Stimulated activated CD8-positive, alpha-beta memory T cell treated with anti-CD3 and anti-CD28 coated beads, Interleukin-4, amount 100 ng/mL, for 24 hours (primary cell): ENCODE measurements at places on chromosomes 3 and 15.

- no peak for DNase-seq
Observed at GRCh38 chr15:45588219-45588875, 1.2 kb downstream of the BLOC1S6 start.

DNA sequence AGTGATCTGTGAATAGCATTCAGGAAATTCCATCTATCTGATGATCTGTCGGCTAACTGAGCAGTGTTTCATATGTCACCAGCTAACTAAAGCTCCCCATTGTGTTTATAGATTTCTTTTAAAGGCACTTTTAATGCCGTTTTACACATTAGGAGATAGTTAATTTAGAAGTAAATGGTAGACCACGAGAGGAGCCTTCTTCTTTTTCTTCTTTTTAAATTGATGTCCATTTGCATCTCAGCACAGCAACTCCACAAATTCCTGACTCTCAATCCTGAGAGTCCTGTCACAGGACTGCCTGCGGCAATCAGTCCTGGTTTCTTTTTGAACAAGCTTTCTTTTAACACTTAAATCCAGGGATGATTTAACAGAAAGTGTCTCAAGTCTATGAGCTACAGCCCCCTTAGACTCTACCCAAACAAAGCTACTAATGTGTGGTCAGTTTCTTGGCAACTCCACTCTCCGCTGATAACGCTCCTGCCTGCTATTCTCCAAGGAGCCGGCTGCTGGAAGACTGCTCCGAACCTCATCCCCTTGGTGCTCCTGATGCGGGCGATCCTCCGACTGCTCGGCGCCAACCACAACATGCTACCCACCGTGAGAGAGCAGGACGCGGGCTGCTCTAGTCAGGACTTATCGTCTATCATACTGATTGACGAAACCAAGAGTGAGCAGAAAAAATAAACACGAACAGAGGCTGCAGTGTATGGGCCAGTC, 421.4 kb downstream of the MECOM start:
- DNase-seq, result no peak

- DNase-seq, result no peak
Observed at GRCh38 chr15:90178468-90179435, 22.4 kb upstream of the SEMA4B start.

DNA sequence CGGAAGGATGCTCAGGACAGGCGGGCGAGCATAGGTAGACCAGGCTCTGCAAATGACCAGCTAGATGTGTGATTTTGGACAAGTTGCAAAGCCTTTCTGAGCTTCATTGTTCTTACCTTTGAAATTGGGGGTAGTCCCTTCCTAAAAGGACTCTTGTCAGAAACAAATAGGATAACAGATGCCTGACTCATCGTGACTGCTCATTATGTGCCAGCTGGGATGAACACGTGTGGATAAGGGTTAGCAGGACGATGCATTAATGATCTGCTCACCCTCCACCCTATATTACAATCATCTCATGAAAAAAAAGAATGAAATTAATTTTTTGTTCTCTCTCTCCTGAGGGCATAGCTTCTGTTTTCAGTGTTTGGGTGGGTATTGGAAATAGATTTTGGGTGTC, 223.4 kb downstream of the NR2F2 start:
- DNase-seq, result no peak

DNA sequence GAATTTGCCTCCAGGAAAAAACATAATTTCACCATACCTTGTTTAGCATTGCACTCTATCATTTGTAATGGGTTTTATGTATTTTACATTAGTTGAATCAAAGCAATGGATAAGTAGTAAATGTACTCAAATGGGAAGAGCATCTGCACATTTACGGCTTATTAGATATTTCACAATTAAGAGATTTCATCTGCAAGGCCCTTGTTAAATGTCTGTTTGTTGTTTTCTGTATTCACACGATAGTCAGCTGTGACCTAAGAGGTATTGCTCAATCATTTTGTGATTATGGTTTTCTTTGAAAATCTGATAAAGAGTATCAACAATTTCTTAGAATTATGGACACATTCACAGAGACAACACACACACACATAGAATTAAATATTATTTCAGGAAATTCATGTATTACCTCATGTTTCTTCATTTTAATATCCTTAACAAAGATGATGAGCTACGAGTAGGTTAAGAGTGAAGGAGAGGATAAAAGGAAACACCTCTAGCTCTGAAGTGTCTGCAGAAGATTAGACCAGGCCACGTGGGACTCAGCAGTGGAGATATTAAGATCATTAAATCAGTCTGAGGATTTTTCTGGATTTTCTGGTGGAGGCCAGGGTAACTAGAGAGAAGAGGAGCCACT, 121.9 kb upstream of the POU1F1 start:
- DNase-seq, result no peak

- DNase-seq, result no peak
Observed at GRCh38 chr15:58724466-58724865, 25.0 kb downstream of the ADAM10 start.

DNA sequence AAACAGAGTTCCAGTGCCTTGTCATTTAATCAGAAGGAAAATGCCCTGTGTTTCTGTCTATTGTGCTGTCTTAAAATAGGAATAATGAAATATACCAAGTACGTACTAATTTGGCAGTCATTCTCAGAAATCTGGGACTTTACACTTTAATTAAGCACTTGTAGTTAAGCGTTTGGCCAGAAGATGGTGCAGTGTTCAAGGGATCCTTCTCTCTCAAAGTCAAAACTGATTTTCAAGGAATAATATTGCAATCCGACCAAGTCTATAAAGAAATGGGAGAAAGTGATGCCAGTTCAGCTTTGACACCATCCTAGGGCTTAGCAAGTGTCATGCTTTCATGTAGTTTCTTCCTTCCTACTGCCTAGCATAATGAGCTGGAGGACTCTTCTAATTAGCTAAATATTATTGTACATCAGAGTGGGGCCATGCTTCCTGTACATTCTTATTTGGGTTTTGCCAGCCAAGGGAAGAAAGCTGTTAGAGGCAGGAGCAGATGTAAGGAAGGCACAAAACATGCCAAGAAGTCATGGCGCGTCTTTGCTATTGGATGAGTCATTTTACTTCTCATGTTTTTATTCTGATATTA, 64.8 kb downstream of the SAMMSON start:
- DNase-seq, result no peak

GRCh38 chr3:165406425-165406824, 210.2 kb upstream of the SLITRK3 start:
- no peak for DNase-seq

GRCh38 chr15:41730543-41730942, 43.7 kb upstream of the MAPKBP1 start:
- DNase-seq, result no peak

DNA sequence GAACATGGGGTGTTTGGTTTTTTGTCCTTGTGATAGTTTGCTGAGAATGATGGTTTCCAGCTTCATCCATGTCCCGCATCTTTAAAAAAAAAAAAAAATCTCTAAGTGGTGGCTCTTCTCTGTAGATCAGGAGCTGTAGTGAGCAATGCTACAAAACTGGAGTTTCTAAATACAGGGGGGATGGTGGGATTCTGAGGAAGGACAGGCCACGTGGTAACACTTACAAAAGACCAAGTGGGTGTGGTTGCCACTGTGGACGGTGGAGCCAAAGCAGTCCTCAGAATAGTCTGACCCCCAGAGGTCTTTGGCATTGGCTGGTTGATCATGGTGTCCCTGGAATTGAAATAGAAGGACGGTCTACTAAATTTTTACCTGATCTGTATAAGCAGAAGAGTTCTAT, 7.7 kb downstream of the CCRL2 start:
- no peak for DNase-seq

DNA sequence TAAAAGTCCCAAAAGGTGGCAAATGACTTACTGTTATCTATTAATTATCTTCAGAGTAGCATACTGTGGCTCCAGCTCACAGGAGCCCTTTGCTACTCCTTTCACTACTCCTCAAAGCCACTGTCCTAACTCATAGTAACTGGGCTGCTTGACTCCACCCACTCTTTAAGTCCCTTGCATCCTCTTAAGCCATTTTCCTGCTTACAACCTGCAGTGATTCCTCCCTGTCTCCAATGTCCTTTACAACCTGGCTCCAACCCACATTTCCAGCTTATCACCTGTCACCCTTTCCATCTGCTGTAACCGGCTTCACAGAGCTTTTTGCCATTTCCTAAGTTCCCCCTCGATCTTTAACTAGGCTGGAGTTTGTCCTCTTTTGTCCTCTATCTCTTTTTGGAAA, 388.1 kb downstream of the FGF12 start:
- no peak for DNase-seq

DNA sequence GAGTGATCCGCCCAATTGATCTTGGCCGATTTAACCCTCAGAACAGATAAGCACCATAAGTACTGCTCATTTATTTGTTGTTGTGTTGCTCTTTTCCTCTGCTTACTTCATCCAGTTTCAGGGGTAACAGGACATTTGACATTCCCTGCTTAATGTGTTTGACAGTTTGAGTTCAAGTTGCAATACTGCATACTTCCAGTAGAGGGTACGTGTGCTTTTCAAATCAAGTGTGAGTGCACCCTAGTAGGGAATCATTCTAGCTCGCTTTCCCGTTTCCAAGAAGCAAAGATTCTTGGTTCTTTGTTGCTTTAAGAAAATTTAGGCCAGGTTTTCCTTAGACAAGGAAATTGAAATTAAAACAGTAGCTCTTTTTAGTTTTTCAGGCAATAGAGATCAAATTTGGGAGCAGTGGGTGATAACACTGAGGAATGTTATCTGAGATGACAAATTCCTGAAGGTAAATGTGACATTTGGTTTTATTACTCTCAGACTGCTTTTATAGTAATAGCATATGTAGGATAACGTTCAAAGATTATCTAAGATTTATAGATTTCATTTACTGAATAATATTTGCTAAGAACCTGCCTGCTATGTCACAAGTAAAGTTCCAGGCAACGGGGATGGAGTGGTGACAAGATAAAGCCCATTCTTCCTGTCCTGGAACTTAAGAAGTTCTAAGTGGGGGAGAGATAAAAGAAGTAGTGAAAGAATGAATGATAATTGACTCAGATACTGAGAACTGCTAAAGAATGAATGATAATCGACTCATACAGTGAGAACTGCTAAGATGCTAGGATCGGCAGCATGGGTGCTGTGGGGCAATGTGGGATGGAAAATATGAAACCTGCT, 73.3 kb downstream of the SYNPR start:
- DNase-seq, result no peak

- no peak for DNase-seq
Observed at GRCh38 chr15:100134089-100134583, 207.6 kb downstream of the ADAMTS17 start.

GRCh38 chr3:48446043-48446424, 503 bp upstream of the ATRIP start:
- no peak for DNase-seq

- no peak for DNase-seq
Observed at GRCh38 chr3:105891101-105891500, 22.3 kb upstream of the CBLB start.

- no peak for DNase-seq
Observed at GRCh38 chr15:90060797-90061196, 41.5 kb downstream of the IDH2 start.

DNA sequence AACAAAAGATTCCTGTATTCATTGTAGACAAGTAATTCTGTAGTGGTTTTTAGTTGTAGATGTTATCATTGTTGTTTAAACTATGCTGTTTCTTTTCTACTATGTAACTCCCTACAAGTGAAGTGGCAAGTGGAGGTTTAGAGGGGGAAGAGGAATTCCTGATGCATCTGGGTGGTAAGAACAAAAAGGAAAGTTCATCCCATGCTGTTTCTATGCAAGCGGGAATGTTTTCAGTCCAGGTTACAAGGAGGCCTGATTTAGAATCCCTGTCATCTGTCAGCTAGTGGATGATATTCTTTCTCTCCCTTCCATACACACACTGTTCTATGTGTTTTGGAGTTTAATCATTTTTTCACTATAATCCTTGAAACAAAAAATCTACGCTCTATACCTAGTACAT, 67.4 kb downstream of the IMPG2 start:
- DNase-seq, result no peak

DNA sequence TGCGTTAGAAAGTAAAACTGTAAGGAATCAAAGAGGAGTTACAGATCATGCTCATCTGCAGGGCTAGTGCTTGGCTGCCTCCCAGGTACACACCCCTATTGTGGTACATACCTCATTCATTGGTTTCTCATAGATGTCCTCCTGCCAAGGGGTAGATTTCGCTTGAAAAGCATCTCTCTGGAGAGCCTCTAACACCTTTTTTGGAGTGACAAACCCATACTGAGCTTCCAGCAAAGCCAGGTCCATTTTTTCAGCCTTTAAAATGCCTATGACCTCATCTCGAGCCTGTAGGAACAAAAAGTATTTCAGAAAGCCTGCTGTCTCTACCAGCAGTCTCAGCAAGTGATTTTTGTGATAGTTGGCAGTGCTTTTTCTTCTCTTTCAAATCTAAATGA, 112.1 kb downstream of the CMSS1 start:
- no peak for DNase-seq

GRCh38 chr15:63917588-63918316, 84.0 kb upstream of the HERC1 start:
- no peak for DNase-seq

DNA sequence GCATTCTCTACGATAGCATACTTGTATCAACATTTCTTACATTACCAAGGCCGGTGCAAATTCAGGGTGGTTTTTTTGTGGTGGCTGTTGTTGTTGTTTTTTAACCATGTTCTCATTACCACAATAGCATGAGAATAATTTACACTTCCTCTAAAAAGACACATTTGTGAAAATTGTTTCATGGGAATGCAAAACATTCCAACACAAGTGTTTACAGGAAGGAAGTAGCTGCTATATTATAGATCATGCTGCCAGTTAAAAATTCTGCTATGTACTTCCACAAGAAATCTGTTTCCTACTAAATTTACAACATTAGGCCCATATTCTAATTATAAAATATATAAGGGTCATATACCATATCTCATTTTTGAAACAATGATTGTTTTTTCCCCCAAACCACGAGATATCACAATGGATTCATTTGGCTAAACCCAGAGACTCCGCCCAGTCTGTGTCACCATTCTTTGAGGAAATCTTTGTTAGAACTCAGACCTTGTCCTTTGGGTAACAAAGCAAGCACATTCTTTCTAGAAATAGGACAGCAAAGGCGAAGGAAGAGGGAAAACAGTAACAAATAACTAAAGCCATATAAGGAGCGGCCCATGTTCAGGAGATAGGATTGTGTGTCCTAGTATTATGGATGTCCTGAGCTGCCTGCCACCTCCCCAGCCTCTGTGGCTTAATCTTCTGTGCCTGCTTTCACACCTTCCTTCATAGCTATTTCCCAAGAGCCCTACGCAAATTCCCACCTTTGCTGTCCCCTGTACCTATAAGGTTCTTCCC, 60.1 kb downstream of the UACA start:
- no peak for DNase-seq

DNA sequence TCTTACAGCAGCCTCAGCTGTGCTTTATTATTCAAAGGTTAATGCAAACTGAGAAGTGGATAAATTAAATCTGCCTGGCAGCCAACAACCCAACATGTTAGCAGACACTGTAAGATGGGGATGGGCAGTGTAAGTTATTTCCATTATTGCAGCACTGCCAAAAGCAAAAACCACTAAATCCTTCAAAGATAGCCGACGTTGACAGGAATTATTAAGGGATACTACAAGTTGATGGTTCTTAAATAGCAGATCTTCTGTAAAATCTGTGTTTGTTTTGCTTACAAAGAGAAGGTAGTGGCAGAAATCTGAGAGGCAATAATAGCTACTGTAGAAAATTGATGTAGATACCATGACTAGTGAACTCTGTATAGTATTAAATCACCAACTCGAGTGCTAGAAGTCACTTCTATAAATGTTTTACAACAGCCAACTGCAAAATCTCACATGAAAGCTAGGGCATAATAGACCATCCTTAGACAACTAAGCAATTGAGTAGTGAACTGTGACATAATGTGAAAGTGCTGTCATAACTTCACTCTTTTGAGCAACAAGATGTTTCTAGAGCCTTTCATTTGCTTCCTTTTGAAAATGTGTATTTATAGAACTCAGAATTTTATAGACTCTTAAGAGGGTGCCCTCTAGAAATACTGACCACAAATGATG, 278.6 kb downstream of the UBE2E2 start:
- no peak for DNase-seq
